ENCODE measurements at places on chromosomes 1 and 21. TPM values are rescaled to one million over a fixed set of nuclear protein-coding genes. Genes with fewer than 3 reads are reported as not detected.

Gene PADI1
- not detected for total RNA-seq

- peaks cover 50% of the 10 kb centered on the region for H3K4me1 ChIP-seq
- no peaks in the 10 kb centered on the region for H3K36me3 ChIP-seq
- DNase-seq, result no peak
- H3K27ac ChIP-seq, result peak overlapping the region; percentile 81
Measured at GRCh38 chr1:47231301-47232186, 481 bp downstream of the TAL1 start.

- H3K36me3 ChIP-seq, result peaks cover 21% of the 10 kb centered on the region
- no peak overlapping the region for H3K4me3 ChIP-seq
- no peak for DNase-seq
- H3K27me3 ChIP-seq, result no peaks in the 10 kb centered on the region
Measured at GRCh38 chr1:171800342-171800741, 18.9 kb downstream of the METTL13 start.

Gene ANGPTL1
- total RNA-seq, result 29.6 TPM

DNA sequence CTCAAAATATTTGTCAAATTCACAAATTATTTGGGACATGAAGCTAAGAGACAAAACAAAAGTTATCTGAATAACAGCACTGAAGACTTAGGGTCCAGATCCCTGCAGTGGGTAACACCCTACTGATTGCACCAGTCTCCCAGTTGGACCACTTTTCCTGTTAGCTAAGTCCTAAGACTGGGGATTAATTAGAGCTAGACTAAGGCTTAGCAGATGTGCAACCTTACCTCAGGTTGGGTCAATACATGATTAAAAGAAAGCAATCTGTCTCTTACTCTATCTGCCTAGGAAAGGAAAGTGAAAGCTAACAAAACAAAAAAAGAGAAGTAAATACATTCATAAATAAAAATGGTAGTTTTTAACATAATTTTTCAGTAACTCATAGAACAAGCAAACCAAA lies 737.2 kb upstream of the CHRM3 start:
- H3K27ac ChIP-seq, result no peak overlapping the region
- no peak overlapping the region for H3K4me3 ChIP-seq
- H3K4me1 ChIP-seq, result no peaks in the 10 kb centered on the region
- no peaks in the 10 kb centered on the region for H3K36me3 ChIP-seq
- no peak for DNase-seq
- H3K27me3 ChIP-seq, result no peaks in the 10 kb centered on the region

GRCh38 chr1:235229868-235230267 lies 68.8 kb upstream of the RBM34 start:
- H3K27me3 ChIP-seq, result no peaks in the 10 kb centered on the region
- no peak for DNase-seq
- peaks cover 29% of the 10 kb centered on the region for H3K36me3 ChIP-seq
- no peaks in the 10 kb centered on the region for H3K4me1 ChIP-seq
- no peak overlapping the region for H3K4me3 ChIP-seq

DNA sequence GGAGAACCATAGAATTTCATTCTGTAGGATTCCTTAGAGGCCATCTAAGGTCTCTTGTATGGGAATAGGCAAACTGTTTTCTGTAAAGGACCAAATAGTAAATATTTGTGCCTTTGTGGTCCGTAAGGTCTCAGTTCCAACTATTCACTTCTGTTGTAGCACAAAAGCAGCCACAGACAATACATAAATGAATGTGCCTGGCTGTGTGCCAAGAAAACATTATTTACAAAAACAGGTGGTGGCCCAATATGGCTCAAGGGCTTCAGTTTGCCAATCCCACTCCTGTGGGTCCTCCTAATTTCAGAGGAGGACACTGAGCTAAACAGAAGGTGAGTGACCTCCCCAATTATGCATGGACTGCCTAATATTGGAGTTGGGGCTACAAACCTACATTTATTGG lies 67.6 kb upstream of the EDEM3 start:
- H3K36me3 ChIP-seq, result peaks cover 65% of the 10 kb centered on the region
- no peak for DNase-seq
- no peak overlapping the region for H3K4me3 ChIP-seq

DNA sequence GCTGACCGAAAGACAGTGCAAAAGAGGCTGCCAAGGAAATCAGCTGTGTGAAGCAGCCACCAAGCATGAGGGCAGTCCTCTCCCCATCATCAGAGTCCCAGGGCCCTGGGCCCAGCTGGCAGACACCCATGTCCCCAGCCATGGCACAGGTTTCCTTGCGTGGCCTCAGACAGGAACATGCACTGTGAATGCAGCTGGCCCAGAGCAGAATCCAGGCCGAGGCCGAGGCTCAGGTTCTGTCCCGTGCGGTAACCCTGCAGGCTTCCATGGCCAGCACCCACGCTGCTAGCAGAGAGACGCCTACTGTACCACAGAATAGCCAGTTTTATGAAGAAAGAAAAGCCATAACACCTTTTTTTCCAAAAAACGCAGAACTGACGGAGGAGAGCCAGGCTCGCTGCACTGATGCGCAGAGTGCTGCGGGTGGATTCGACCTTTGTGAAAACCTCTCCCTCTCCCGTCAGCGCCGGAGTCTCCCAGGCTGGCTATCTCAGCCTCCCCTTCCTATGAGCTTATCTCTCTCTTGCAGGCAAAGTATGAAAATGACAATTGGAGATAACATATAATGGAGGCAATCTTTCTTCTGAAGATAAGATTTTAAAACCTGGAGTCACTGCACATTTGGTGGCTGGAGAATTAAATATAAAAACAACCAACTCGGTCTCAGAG lies 106.6 kb downstream of the NPHP4 start:
- no peaks in the 10 kb centered on the region for H3K4me1 ChIP-seq
- H3K36me3 ChIP-seq, result no peaks in the 10 kb centered on the region
- H3K27ac ChIP-seq, result no peak overlapping the region
- H3K27me3 ChIP-seq, result no peaks in the 10 kb centered on the region
- DNase-seq, result no peak

DNA sequence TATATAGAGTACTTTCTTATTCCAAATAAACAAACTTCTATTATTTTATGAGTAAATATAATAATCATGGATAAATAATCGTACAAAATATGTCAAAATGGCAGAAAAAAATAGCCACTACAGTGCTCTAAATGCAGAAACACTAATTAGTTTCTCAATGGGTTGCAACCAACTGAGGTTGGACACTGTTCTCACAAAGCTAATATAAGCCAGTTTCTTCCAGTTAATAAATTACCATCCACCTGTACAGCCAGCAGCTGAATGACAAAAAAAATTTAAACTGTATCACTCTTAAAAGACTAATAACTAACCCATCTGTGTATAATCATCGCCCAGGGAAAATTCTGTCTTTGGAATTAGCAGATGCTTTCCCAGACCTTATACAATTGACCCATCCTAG lies 36.9 kb downstream of the GDAP2 start:
- H3K36me3 ChIP-seq, result peaks cover 16% of the 10 kb centered on the region
- no peak overlapping the region for H3K27ac ChIP-seq
- H3K27me3 ChIP-seq, result no peaks in the 10 kb centered on the region
- no peak overlapping the region for H3K4me3 ChIP-seq

Gene PEAR1
- total RNA-seq, result 12.5 TPM

GRCh38 chr1:73898540-73898939 lies 299.4 kb downstream of the LRRIQ3 start:
- DNase-seq, result no peak
- no peak overlapping the region for H3K4me3 ChIP-seq
- no peak overlapping the region for H3K27ac ChIP-seq
- H3K36me3 ChIP-seq, result no peaks in the 10 kb centered on the region
- no peaks in the 10 kb centered on the region for H3K27me3 ChIP-seq

Gene CD2
- total RNA-seq, result 0.26 TPM

- H3K4me1 ChIP-seq, result no peaks in the 10 kb centered on the region
- no peaks in the 10 kb centered on the region for H3K27me3 ChIP-seq
- no peak overlapping the region for H3K27ac ChIP-seq
Measured at GRCh38 chr1:184199438-184200085, 148.0 kb downstream of the TSEN15 start.

DNA sequence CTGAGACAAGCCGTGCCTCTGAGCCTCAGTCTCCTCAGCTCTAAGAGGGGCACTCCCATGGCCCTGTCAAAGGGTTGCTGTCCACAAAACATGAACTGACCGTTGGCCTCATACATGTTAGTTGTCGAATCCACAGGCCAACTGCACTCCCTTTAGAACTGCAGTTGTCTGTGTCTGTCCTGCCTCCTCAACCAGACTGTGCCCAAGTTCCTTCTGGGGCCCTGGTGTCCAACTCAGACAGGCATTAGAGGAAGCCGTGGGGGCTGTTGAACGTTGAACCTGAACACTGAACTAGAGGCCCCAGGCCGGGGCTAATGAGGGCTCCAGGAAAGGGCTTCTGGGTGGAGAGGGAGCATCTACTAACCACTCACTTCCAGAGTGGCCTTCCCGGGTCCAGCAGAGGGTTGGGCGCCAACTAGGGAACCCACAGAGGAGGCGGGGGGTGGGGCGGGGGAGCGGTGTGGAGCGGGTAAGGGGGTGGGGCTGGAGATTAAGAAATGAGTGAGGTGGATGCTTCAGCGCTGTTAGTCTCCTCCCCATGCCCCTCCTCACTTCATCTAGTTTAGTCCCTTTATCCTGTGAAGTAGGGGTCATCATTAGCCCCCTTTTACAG lies at the start of gene RAB42:
Gene RAB42, plus strand, starts transcription at position 558 of the 613 bp plus-strand sequence. CDS start 247 bp downstream, outside the sequence.
- H3K27me3 ChIP-seq, result no peaks in the 10 kb centered on the region
- DNase-seq, result no peak
- H3K4me3 ChIP-seq, result peak within 1 kb of the TSS; percentile 49
- H3K36me3 ChIP-seq, result no peaks in the 10 kb centered on the region
- H3K4me1 ChIP-seq, result no peaks in the 10 kb centered on the region

DNA sequence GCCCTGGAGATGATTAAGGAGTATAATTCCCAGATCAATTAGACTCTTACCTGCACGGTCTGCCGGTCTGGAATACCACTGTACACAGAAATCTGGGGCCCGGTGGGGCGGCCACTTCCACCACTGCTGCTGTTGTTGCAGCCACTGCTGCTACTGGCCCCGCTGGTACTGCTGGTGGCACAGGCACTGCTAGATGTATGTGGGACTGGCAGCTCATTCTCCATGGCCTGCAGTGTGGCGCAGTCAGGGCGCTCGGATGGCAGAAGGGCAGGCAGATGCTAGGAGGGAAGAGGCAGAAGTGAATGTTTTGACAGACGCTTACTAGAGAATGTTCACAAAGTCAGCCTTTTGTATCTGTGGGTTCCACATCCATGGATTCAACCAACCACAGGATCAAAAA lies 54.4 kb upstream of the A3GALT2 start:
- H3K4me3 ChIP-seq, result no peak overlapping the region
- H3K36me3 ChIP-seq, result no peaks in the 10 kb centered on the region
- no peaks in the 10 kb centered on the region for H3K27me3 ChIP-seq
- no peak for DNase-seq
- H3K4me1 ChIP-seq, result no peaks in the 10 kb centered on the region
- no peak overlapping the region for H3K27ac ChIP-seq

GRCh38 chr1:191634801-191635508 lies 523.3 kb upstream of the RGS18 start:
- H3K36me3 ChIP-seq, result no peaks in the 10 kb centered on the region
- no peaks in the 10 kb centered on the region for H3K27me3 ChIP-seq
- H3K4me3 ChIP-seq, result no peak overlapping the region
- DNase-seq, result no peak
- H3K27ac ChIP-seq, result no peak overlapping the region

Gene RBP7
- 31.4 TPM for total RNA-seq

- H3K27ac ChIP-seq, result peak overlapping the region; percentile 92
- peak overlapping the region; percentile 94 for H3K4me3 ChIP-seq
- H3K4me1 ChIP-seq, result peaks cover 36% of the 10 kb centered on the region
- H3K36me3 ChIP-seq, result no peaks in the 10 kb centered on the region
- no peak for DNase-seq
Measured at GRCh38 chr1:91883470-91883869, 2.5 kb downstream of the TGFBR3 start.

GRCh38 chr1:231705806-231706760 lies 79.5 kb downstream of the DISC1 start:
- no peak for DNase-seq
- peaks cover 8% of the 10 kb centered on the region for H3K4me1 ChIP-seq
- H3K27ac ChIP-seq, result no peak overlapping the region
- H3K36me3 ChIP-seq, result no peaks in the 10 kb centered on the region
- H3K4me3 ChIP-seq, result no peak overlapping the region

Gene CFAP141
- not detected for total RNA-seq

Gene DCST1
- not detected for total RNA-seq

- H3K36me3 ChIP-seq, result no peaks in the 10 kb centered on the region
- H3K27ac ChIP-seq, result peak overlapping the region; percentile 78
- H3K4me3 ChIP-seq, result peak overlapping the region; percentile 41
- no peaks in the 10 kb centered on the region for H3K27me3 ChIP-seq
- H3K4me1 ChIP-seq, result peaks cover 41% of the 10 kb centered on the region
- no peak for DNase-seq
Measured at GRCh38 chr1:33350611-33351280, 29.8 kb upstream of the A3GALT2 start.

Gene AADACL4
- not detected for total RNA-seq

Gene KCNA10
- not detected for total RNA-seq

Gene AMY2A
- total RNA-seq, result not detected

Gene LCE6A
- not detected for total RNA-seq

DNA sequence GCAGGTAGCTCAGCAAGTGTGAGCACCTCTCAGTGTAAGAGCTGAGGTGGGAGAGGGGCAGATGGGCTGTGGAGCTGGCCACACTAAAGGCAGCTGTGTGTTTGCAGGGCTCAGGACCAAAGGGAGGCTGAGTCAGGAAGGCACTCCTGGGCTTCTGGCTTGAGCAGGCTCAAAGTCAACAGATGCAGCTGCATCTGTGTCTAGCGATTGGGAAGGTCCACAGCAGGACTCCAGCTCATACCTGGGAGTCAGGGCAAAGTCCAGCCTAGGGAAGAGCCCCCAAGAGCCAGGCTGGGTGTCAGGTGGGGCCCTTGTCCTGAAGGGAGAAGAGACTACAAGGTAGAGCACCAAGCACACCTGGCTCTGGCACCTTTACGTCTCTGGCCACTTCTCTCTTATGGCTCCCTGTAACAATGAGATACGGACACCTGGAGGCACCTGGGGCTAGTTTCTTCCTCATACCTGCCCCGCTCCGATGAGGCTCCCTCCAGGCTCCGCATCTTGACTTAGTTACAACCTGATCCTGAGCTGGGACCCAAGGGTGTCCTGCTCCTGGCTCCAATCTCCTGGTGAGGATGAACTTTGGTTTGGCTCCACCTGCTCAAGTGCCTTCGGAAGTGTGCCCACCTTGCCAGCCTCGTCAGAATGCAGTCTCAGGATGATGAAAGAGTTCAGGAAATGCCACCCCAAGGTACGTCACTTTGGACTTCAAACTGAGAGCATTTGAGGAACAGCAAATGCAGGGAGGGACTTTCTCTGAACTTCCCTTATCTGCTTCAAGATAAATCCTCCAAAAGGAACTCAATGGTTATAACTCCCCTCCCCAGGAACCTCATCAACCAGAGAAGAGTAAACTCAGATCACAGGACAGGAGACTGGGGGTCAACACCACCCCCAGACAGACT lies 21.5 kb upstream of the SLC2A1 start:
- no peak overlapping the region for H3K27ac ChIP-seq
- no peaks in the 10 kb centered on the region for H3K36me3 ChIP-seq
- no peak overlapping the region for H3K4me3 ChIP-seq
- H3K27me3 ChIP-seq, result no peaks in the 10 kb centered on the region
- no peak for DNase-seq

- H3K27me3 ChIP-seq, result no peaks in the 10 kb centered on the region
- H3K4me1 ChIP-seq, result no peaks in the 10 kb centered on the region
- H3K4me3 ChIP-seq, result no peak overlapping the region
- no peak overlapping the region for H3K27ac ChIP-seq
- DNase-seq, result no peak
Measured at GRCh38 chr1:29136391-29136915, 12.8 kb upstream of the TMEM200B start.
